Chondrocyte (in vitro differentiated cells): ENCODE measurements at places on chromosomes 16 and 17.

GRCh38 chr17:64230791-64231408 lies 32.2 kb downstream of the TEX2 start:
- no peak overlapping the region for H3K4me3 ChIP-seq
- peaks cover 5% of the 10 kb centered on the region for H3K36me3 ChIP-seq
- peaks cover 66% of the 10 kb centered on the region for H3K4me1 ChIP-seq
- peak overlapping the region; percentile 97 for H3K27ac ChIP-seq

- no peaks in the 10 kb centered on the region for H3K36me3 ChIP-seq
- DNase-seq = no peak
- peaks cover 7% of the 10 kb centered on the region for H3K27me3 ChIP-seq
Measured at GRCh38 chr16:63890081-63890480, 1231.8 kb downstream of the CDH11 start.

DNA sequence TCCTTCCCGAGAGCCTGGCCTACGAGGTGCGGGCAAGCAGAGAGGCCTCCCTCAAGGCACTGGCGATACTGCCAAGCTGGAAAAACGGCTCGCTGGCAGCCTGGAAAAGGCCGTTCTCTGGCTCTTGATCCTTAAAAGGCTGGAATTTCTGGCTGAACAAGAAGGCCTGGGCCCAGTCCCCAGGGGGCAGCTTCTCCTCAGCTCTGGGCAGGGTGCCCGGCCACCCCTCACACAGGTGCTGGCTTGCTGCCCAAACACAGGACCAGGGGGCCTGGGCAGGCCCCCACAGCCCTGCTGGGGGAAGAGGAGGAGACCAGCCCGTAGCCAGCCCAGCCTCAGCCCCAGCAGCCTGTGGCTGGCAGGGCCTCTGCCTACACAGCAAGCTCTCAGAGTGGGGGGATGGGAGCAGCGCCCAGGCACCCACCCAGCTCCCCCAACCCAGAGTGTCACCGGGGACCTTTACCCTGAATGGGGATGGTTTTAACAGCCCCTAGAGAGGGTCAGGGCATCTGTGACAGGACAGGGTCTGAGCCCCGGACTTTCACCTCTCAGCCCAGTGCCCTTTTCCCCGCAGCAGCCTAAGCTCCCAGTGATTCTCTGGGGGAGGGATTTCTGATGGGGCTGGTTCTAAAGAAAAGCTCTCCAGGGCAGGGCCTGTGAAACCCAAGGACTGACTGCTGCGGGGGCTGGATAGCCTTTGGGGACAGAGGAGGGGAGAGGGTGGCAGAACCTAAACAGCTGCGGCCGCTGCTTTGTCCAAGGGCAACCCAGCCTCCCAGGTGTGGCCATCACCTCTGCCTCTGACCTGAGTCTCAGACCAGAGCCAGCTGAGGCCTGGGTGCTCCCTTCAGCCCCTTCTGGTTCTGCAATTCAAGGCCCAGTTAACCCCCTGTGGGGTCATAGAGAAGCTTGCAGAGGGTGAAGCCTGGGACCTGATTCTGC lies 38.6 kb upstream of the TOB1 start:
- H3K27me3 ChIP-seq = peaks cover 5% of the 10 kb centered on the region
- H3K27ac ChIP-seq = peak overlapping the region; percentile 93
- H3K36me3 ChIP-seq = no peaks in the 10 kb centered on the region
- no peak for DNase-seq

- no peaks in the 10 kb centered on the region for H3K4me1 ChIP-seq
- no peak overlapping the region for H3K27ac ChIP-seq
- H3K27me3 ChIP-seq = peaks cover 2% of the 10 kb centered on the region
- DNase-seq = no peak
Measured at GRCh38 chr16:80585764-80586163, 45.0 kb downstream of the DYNLRB2 start.

- no peak overlapping the region for H3K4me3 ChIP-seq
- H3K27me3 ChIP-seq = no peaks in the 10 kb centered on the region
- DNase-seq = no peak
- no peaks in the 10 kb centered on the region for H3K36me3 ChIP-seq
- no peak overlapping the region for H3K27ac ChIP-seq
Measured at GRCh38 chr17:72863526-72864211, 228.8 kb downstream of the SLC39A11 start.
